ENCODE measurements at places on chromosomes 5 and 9.

DNA sequence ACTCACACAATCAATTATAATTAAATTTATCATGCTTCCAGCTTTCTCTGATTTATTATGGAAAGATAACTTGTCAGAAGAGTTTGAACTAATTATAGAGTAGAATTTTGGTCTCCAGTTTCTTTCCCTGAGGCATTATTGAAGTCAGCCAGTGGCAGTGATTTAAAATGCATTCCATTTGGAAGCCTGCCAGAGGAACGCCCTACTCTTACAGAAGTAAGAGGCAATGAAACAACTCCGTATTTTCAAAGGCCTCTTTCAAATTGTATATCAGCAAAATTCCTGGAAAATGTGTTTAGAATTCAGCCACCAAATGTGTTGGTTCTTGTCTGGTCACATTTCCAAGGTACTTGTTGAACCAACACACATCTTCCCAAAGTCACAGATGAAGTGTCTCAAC, 640.9 kb downstream of the SEMA5A start:
- no peak for DNase-seq

- no peak for DNase-seq
These were observed 64.1 kb downstream of the SEMA4D start for GRCh38 chr9:89433826-89434225.

GRCh38 chr9:84492366-84493159, 152.0 kb upstream of the SLC28A3 start:
- no peak for DNase-seq

GRCh38 chr5:153079396-153079795, 411.1 kb upstream of the GRIA1 start:
- no peak for DNase-seq

Measured in putamen (tissue), 1 donor.